Ascending aorta (tissue), 2 donors: ENCODE measurements at places on chromosomes 4 and X.

DNA sequence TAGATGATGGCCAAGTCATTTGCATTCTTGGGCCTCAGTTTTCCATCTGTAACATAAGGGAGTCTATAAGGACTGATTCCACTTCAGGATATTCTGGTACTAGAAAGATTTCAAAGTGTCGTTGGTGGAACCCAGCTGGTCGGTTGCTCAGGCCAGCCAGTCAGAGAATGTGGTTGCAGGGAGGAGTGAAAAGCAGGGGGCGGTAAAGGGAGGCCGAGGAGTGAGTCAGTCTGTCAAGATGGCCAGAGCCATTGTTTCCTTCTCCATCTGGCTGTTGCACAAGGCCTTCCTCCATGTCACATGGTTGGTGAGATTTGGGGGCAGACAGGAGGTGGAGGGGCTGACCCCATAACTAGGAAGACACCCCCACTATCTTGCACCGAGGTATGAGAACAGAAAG, 38.2 kb downstream of the STARD8 start:
- H3K36me3 ChIP-seq = no peaks in the 10 kb centered on the region
- peak overlapping the region; percentile 60 for H3K4me3 ChIP-seq
- no peaks in the 10 kb centered on the region for H3K27me3 ChIP-seq
- DNase-seq = peak; percentile 69
- no peaks in the 10 kb centered on the region for H3K4me1 ChIP-seq

DNA sequence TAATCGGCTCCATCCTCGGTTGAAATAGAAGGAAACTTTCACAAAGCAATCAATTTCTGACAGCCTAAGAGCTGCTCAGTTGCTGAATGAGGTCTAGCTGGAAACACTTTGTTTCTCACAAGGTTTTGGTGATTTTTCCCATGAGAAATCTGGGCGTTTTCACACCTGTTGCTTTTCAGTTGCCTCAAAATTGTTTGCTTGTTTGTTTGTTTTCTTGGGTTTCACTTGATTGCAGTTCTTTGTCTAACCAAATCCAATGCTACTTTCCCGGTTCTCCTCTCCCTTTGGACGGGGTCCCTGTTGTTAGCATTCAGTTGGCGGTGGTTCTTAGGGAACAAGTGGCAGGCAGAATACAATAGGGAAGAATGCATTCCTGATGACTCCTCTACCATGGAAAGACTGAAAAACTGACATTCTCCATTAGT, 135.5 kb downstream of the PALLD start:
- no peaks in the 10 kb centered on the region for H3K27me3 ChIP-seq
- peak overlapping the region; percentile 70 for H3K27ac ChIP-seq
- no peak for DNase-seq
- H3K4me1 ChIP-seq = peaks cover 30% of the 10 kb centered on the region

DNA sequence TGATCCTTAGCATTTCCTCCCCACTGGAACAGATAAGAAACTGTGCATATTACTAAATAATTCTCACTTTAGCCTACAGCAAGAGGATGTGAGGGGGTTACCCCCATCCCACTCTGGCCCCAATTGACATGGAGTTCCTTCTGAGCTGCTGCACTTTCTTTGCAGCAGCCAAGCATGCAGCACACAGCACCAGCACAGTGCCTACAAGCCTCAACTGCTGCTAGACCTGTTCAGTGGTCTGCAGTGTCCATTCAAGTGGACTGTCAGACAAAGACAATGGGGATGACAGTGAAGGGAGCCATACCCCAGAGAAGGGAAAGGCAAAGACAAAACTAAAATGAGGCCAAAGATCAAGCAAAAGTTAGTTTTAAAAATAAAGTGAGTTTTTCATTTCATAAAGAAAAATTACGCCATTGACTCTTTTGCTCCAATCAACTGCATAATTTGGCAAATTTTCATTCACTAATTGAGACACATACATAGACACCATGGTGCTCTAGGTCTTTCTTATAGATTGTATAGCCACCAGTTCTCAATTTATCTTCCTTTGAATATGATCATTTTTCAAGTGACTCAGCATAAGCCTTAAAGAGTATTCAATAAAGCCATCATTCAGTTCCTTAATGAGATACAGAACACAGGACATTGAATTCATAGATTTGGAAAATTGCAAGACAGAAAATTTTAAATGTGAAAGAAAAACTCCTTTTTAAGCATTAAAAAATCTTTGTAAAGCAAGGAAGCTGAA, 410.6 kb downstream of the HNRNPD start:
- DNase-seq = no peak
- no peak overlapping the region for H3K4me3 ChIP-seq
- no peaks in the 10 kb centered on the region for H3K4me1 ChIP-seq
- no peaks in the 10 kb centered on the region for H3K36me3 ChIP-seq
- no peaks in the 10 kb centered on the region for H3K27me3 ChIP-seq

GRCh38 chrX:54747733-54748393, 50.2 kb downstream of the ITIH6 start:
- H3K27me3 ChIP-seq = no peaks in the 10 kb centered on the region
- H3K4me1 ChIP-seq = no peaks in the 10 kb centered on the region
- no peak overlapping the region for H3K4me3 ChIP-seq
- H3K27ac ChIP-seq = no peak overlapping the region
- no peaks in the 10 kb centered on the region for H3K36me3 ChIP-seq
- no peak for DNase-seq

DNA sequence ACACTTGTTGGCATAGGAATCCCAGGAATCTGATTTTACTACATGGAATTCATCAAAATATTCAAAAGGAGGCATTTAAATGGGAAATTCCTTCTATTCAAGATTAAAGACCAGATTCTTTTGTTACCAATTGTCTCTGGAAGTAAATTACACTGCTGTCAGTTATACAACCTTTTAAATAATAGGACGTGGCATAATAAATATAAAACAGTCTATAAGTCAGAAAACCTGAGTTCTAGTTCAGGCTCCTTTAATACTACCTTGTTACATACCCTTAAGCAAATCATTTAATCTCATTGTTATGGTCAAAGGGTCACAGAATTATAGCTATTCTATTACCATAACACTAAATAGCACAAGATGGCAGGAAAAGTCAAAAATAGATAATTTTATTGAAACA, 18.8 kb downstream of the COL4A6 start:
- no peak for DNase-seq
- no peaks in the 10 kb centered on the region for H3K36me3 ChIP-seq
- H3K27ac ChIP-seq = no peak overlapping the region
- H3K27me3 ChIP-seq = no peaks in the 10 kb centered on the region
- no peak overlapping the region for H3K4me3 ChIP-seq

DNA sequence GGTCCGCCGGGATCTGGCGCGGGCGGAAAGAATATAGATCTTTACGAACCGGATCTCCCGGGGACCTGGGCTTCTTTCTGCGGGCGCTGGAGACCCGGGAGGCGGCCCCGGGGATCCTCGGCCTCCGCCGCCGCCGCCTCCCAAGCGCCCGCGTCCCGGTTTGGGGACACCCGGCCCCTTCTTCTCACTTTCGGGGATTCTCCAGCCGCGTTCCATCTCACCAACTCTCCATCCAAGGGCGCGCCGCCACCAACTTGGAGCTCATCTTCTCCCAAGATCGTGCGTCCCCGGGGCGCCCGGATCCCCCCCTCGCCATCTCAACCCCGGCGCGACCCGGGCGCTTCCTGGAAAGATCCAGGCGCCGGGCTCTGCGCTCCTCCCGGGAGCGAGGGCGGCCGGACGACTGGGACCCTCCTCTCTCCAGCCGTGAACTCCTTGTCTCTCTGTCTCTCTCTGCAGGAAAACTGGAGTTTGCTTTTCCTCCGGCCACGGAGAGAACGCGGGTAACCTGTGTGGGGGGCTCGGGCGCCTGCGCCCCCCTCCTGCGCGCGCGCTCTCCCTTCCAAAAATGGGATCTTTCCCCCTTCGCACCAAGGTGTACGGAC, 482 bp upstream of the SHOX start:
- H3K27ac ChIP-seq = no peak overlapping the region
- no peaks in the 10 kb centered on the region for H3K36me3 ChIP-seq
- H3K4me3 ChIP-seq = no peak overlapping the region
- H3K27me3 ChIP-seq = peaks cover 6% of the 10 kb centered on the region

GRCh38 chr4:165874072-165874790, 1.2 kb downstream of the TLL1 start:
- peak overlapping the region; percentile 40 for H3K27ac ChIP-seq
- peak overlapping the region; percentile 74 for H3K4me3 ChIP-seq
- H3K27me3 ChIP-seq = no peaks in the 10 kb centered on the region
- no peaks in the 10 kb centered on the region for H3K36me3 ChIP-seq
- H3K4me1 ChIP-seq = no peaks in the 10 kb centered on the region
- no peak for DNase-seq

DNA sequence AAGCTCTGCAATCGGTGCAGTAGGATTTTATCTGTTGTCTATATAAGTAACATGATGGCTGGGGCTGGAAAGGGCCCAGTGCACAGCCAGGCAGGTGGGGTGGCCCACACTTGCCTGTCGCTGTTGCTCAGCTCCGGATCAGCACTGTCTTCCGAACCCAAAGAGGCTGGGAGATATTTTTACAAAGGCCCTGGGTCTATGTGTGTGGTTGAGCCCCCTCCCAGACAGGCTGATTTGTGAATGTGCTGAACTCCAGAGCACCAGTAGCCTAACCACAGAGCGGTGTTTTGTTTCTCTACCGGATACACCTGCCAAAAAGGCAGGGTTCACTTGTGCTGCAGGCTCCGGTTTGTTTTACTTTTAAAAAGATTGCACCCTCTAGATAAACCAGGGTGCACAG, 33.5 kb upstream of the CHRNA9 start:
- no peaks in the 10 kb centered on the region for H3K4me1 ChIP-seq
- H3K27me3 ChIP-seq = no peaks in the 10 kb centered on the region
- no peak overlapping the region for H3K27ac ChIP-seq
- no peak for DNase-seq

DNA sequence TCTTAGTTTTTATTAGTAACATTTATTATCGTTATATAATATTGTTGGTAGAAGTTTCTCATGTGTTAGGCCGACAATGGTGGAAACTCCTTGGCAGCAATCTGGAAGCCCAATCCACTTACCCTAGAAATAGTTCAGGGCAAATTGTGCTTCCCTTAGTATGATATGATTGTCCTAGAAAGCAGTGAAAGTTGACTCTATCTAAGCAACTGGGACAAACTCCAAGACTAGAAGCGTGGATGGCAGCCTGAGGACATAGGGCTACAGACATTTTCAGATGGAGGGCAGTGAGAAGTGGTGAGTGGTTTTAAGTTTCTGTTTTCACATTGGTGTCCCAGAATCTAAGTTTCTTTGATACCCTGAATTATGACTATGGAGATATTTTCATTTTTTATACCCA, 63.3 kb upstream of the TRPC3 start:
- no peak for DNase-seq
- H3K27ac ChIP-seq = no peak overlapping the region
- no peaks in the 10 kb centered on the region for H3K4me1 ChIP-seq
- H3K36me3 ChIP-seq = no peaks in the 10 kb centered on the region
- no peaks in the 10 kb centered on the region for H3K27me3 ChIP-seq

- no peak for DNase-seq
- H3K36me3 ChIP-seq = no peaks in the 10 kb centered on the region
- H3K27ac ChIP-seq = no peak overlapping the region
- H3K4me1 ChIP-seq = no peaks in the 10 kb centered on the region
Observed at GRCh38 chr4:83172371-83172770, 57.8 kb upstream of the PLAC8 start.

DNA sequence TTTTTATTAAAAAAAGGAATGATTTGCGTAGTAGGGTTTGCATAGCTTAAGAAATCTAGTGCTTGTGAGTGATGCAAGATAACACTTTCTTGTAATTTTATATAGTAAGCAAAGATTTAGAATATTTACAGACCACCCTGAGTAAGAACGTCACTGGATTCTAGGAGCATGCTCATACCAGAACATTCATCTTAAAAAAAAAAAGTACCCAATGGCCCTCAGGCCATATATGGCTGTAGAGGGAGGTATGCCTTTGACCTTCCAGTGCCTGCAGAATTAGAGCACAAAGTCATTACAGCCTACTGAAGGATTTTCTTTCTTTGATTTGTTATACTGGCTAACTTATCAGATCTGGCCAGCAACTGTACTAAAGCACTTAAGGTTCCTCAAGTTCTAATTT, 236.3 kb upstream of the GYPA start:
- no peak overlapping the region for H3K4me3 ChIP-seq
- H3K27ac ChIP-seq = no peak overlapping the region
- H3K4me1 ChIP-seq = no peaks in the 10 kb centered on the region
- H3K36me3 ChIP-seq = no peaks in the 10 kb centered on the region

- H3K4me3 ChIP-seq = no peak overlapping the region
- no peak for DNase-seq
- H3K4me1 ChIP-seq = no peaks in the 10 kb centered on the region
- H3K27ac ChIP-seq = no peak overlapping the region
- H3K27me3 ChIP-seq = no peaks in the 10 kb centered on the region
- no peaks in the 10 kb centered on the region for H3K36me3 ChIP-seq
Observed at GRCh38 chrX:47854474-47854873, 17.8 kb downstream of the ZNF81 start.

GRCh38 chr4:187632260-187632995, 363.1 kb upstream of the ZFP42 start:
- no peak for DNase-seq
- H3K4me1 ChIP-seq = no peaks in the 10 kb centered on the region
- no peak overlapping the region for H3K4me3 ChIP-seq
- no peaks in the 10 kb centered on the region for H3K27me3 ChIP-seq

- H3K27me3 ChIP-seq = no peaks in the 10 kb centered on the region
- no peaks in the 10 kb centered on the region for H3K36me3 ChIP-seq
- no peak overlapping the region for H3K27ac ChIP-seq
Observed at GRCh38 chr4:61571761-61572559, 371.8 kb downstream of the ADGRL3 start.

DNA sequence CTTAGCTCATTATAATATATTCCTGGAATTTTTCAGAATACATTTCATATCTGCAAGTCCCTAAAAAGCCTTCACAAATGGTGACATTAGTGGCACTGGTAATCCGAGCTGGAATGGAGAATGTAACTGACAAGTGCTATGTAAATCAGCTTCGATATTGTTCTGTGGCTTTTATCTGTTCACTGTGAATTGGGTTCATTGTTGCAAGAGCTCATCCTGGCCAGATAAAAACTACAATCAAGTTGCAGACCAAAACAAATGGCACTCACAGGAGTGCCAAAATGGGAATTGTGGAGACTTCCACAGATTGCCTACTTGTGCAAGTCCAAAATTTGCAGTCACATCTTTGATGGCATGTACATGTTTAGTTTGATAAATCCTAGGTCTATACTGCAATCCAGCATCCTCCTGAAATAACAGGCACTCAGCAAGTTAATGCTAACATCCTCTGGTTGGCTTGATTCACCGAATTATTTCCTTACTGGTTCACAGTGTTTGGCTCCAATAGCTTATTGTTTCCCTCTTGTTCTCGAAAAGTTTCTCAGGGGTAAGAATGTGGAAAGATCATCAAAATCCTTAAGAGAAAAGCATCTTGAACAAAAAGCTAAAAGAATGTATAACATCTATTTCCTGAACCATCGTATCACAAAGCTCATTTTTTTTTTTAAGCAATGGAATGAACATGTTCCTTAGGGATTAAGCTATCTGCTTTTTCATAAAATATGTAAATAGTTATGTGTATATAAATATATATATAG, 904.9 kb downstream of the CENPC start:
- no peaks in the 10 kb centered on the region for H3K4me1 ChIP-seq
- H3K4me3 ChIP-seq = no peak overlapping the region
- H3K36me3 ChIP-seq = no peaks in the 10 kb centered on the region
- DNase-seq = no peak
- H3K27ac ChIP-seq = no peak overlapping the region
